ENCODE measurements at places on chromosomes 3 and 15.
A peak's percentile ranks its signal among the peaks of the same experiment; 100 is the strongest.

GRCh38 chr3:50572158-50572557 is 2.8 kb downstream of the HEMK1 start:
- DNase-seq, result peak; percentile 54

DNA sequence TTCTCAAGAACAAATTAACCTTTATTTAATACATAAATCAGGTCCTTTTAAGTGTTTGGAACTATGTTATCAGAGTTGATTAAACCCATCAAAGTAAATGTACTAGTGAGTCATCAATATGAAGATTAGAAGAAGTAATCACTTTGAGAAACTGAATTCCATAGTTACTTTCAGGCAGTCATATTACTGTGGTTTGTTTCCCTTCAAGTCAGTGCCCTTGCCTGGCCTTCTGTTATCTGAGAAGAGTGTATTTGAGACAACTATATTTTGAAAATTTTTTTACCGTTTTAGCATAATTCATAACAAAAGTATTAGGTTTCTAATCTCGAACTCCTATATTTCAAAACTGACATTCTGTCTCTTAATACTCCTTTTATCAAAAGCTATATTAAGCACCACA is 73.6 kb downstream of the GMPS start:
- no peak for DNase-seq

DNA sequence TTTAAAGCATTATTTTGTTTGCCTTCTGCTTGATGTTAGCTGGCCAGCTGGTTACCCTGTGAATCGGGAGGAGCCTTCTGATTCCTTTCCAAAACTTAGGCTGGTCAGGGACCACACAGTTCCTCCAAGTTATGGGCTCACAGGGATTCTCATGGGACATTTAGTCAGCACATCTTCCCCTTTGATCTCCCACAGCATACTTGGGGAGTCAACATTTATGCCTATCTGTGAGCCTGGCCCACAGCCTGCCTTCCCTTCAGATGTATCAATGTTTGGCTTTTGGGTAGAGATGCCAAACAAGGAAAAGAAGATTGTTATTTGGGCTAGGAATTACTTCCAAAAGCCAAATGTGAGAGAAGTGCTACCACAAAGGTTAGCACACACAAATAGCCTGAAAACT is 32.6 kb upstream of the DCP1A start:
- DNase-seq, result no peak

GRCh38 chr3:143201870-143202752 is 82.5 kb downstream of the CHST2 start:
- DNase-seq, result no peak

DNA sequence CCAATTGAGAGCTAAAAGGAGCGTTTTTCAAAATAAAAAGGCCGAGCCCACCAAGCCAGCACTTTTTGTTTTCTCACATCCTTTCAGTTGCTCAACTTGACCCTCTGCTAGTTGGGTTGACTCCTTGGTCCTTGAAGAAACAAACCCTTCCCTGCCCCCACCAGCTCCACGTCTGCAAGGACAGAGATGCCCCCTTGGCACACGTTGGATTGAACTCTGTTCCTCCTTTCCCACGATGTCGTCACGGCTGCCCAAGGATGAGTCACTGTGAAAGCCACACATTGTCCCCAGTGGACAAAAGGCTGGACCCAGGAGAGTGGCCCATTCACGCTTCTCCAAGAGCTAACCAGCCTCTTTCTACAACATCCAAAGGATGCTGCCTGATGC is 43.0 kb upstream of the SPATA12 start:
- DNase-seq, result no peak

DNA sequence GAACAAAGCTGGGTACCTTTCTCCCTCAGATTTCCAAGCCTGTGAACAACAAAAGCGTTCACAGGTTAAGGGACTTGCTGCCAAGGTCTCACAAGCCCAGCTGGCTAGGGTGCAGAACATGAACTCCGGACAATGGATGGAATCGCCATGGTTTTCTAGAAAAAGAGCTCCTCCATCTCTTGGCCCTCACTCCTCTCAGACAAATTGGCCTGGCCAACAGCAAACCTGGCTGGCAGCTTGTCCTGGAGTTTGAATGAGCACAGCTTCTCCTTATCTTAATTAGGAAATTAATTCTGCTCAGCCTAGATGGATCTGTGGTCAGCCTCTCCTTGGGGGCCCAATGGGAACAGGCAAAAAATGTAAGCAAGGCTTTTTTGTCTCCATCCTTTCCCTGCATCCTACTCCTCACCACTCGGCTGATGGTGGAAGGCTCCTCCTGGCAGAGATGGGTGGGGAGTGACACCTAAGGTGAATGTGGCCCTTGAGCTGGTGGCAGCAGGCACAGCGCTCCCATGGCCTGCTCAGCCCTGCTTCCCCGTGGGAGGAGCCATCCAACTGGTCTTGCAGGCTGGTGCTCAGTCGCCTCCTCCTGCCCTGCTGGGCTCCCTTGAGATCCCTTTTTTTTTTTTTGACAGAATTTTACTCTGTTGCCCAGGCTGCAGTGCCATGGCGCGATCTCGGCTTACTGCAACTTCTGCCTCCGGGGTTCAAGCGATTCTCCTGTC is 5.8 kb downstream of the KLHL25 start:
- DNase-seq, result no peak

- DNase-seq, result no peak
Measured at GRCh38 chr3:136937851-136938250, 19.9 kb upstream of the IL20RB start.

DNA sequence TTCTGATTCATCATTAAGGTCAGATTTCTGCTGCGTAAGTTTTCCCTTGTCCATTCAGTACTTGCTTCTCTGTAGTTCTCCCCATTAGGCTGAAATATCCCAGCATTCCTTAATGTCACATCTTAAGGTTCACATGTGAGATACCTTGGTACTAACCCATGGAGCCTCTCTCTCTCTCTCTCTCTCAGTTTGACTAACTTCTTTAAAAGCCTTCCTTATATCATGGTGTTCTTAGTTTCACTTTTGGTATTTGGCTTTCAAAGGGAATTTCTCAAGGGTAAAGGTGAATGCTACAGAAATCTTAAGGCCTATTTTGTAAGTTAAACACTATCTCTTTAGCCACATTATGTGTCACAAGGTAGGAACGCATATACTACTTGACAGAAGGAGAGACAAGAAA is 427.3 kb upstream of the ZNF717 start:
- DNase-seq, result no peak

GRCh38 chr3:168034152-168034928 is 61.4 kb downstream of the GOLIM4 start:
- no peak for DNase-seq

- no peak for DNase-seq
Measured at GRCh38 chr15:100183921-100184495, 157.8 kb downstream of the ADAMTS17 start.

DNA sequence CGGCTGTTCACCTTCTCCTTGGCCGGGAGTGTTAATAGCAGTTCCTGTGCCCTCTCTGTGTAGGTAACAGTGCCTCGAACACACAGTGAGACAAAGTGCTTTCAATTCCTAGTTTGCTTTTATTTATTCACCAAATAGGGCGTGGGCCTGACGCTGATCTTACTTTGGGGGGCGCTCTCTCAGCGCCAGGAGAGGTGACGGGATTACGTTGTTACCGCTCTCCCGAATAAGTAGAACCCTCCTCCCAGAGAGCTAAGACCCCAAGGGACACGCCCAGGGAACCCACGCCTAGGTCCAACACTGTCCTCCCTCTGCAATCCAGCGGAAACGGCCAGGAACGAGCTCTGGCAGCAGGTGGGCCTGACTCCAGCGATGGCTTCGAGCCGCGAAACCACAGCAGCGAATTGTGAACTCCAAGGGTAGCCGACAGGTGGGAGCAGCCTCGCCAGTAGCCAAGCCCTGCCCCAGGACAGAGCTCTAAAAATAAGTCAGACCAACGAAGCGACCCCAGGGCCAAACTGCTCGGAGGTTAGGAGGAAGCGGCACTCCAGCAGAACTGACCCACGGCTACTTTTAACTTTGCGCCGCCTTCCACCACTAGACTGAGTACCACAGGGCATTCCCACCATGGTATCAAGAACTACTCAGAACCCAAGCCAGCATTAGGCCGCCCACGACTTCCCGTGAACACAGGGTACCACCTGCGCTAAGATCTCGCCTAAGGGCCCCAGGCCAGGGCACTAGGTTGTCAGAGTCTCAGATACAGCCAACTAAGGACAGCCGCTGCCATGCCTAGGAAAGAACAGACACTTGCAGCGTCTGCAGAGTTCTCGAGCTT is 1.6 kb upstream of the SIN3A start:
- no peak for DNase-seq

DNA sequence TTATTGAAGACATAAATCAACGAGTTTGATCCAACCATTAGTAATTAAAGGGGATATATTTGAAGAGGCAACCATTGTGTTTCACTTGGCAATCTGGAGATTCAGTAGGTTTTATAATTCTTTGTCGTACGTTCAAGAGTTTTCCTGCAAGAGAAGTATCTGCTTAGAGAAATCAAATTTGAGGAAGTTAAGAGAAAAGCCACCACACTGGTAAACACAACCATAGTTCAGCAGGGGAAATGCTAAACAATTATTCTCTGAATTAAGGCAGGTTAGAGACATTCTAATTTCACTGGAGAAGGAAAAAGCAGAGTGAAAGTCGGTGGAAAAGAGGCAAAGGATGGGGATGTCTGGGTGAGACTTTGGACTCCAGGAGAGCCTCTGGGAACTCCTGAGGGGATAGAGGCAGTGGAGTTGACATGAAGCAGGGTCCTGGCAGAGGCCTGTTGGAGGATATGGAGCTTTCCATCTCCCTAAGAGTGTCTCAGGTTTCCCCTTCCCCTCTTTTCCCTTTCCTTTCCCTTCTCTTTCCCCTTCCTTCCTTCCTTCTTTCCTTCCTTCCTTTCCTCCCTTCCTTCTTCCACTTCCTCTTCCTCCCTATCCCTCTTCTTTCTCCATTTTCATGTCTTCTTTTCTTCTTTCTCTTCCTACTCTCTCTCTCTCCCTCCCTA is 26.5 kb downstream of the SPINK8 start:
- DNase-seq, result no peak

GRCh38 chr15:56468401-56468800 is 3.5 kb upstream of the MNS1 start:
- no peak for DNase-seq

DNA sequence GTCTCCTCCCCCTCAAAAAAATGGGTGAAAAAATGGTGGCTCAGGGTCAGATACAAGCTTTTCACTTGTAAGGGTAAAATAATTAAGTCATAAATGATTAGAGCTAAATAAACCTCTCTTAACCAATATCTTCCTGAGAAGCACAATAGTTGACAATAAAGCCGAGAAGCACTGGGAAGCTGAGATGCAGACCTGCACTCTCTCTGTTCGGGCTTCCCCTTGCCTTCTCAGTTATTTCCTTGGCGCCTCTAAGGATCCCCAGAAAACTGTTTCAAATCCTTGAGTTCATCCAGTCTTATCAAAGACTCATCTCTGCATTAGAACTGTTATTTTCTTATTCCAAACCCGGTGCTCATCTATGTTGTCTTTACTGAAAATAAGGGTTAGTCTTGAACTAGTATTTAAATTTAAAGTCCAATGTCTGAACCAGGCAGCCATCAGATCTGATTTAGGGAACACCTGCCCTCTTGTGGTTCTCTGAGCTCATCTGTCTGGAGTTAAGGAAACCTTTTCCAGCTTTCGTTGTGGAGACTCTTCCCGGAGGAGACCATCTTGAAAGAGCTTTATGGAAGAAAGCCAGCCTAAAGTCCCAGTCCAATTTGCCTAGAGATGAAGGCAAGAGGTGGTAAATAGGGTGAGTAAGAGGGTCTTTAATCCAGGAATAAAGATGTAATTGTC is 256.4 kb upstream of the MCTP2 start:
- no peak for DNase-seq

DNA sequence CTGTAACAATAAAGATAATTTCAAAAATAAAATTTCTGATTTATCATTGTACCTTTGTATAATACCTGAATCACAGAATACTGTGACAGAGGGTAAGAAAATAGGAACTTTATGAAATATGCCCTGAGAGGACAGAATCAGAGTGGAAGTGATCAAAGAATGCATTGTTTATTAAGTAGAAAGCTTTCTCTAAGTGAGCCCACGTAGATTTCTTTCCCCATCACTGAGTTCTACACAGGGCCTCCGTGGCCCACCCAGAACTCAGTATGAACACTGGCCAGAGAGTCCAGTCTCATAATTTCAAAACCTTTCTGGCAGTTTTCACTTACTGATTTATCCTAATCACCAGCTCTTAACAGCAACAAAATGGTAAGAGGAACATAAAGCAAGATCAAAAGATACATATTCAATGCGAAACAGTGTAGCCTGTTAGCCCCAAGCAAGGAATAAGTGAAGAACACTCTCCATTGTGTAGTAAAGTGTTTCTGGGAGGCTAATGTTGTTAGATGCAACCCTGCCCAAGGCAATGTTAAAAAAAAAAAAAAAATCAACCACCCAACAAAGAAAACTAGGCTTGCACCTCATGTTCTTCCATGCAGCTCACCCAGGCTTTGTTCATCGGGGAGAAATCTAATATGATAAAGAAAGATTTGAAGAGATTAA is 341.3 kb downstream of the LSAMP start:
- no peak for DNase-seq

DNA sequence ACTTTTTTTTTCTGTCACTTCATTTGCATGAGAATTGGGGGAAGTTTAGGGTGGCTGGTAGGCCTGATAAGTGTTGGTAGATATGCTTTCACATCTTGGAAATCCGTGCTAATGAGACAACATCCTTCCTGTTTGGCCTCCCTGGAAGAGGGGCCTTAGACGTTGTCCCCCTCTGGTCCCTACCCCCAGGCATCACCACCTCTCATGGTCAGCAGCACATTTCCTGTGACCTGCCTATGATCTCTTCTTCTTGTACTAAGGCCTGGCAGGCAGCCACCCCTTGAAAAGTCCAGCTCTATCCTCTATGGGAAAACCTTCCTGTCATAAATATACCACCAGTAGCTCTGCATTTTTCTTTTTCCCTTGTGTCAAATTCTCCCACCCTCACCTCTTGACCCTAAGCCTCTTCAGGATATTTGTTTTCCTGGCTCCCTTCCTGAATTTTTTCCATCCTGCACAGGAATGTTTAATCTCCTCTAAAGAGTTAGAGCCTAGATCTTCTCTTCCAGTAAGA is 107.8 kb downstream of the SNRK start:
- DNase-seq, result no peak

DNA sequence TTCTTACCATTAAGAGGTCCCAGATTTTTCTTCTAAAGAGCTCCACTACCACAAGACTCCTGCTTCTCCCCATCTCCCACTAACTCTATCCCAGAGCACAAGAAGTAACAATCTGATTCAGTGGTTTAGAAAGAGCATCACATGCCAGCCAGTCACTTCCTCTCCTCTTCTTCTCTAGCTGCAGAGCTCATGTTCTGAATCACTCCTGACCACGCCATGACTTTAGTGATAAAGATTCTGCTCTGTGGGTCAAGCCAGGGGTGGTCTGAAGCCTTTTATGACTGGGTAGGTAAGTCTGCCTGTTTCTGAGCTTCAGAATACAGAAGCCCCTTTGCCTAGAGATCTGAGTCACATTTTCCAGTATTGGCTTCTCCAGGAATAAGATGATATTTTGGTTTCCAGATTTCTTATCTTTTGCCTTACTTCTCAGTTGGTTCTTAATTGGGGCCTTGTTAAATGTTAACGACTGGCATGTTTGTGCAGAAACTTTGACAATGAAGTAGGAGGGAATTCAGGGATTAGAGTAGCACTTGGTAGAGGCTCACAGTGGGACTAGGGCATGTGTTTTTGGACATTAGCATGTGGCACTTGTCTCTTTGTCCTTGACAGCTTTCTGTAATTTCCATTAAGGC is 27.6 kb upstream of the ADAMTSL3 start:
- no peak for DNase-seq

- DNase-seq, result no peak
Measured at GRCh38 chr3:197124713-197125112, 95.1 kb upstream of the MELTF start.

- no peak for DNase-seq
Measured at GRCh38 chr3:107110596-107111305, 266.5 kb upstream of the CCDC54 start.

- DNase-seq, result no peak
Measured at GRCh38 chr15:70160803-70161565, 63.3 kb upstream of the TLE3 start.
